ENCODE measurements at places on chromosomes 6 and 20.
A peak's percentile ranks its signal among the peaks of the same experiment; 100 is the strongest.

DNA sequence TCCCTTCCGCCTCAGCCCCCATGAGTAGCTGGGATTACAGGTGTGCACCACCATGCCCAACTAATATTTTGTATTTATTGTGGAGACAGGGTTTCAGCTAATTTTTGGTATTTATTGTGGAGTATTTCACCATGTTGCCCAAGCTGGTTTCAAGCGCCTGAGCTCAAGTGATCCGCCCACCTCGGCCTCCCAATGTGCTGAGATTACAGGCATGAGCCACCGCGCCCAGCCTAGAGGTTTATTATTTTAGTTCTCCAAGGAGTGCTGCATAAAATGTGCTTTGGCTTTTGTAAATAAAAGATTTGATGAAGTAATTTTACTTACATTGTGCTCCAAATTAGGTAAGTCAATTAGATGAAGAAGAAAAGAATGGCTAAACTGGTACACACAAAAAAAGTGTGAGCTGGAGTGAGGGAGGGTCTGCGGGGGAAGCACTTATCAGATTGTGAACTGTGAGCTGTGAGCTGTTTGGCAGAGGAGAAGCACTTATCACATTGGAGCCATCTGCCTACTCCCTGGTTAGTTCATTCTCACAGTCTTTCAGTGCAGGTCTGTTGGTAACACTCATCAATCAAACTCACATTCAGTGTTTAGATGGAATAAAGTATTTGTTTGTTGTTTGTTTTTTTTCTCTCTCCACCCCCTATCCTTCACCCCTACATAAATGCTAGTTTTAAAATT lies 398.0 kb downstream of the EPHA7 start:
- no peak for DNase-seq

- DNase-seq: no peak
These were observed 71.5 kb downstream of the CNKSR3 start for GRCh38 chr6:154438882-154439415.

GRCh38 chr6:149140910-149141290 lies 176.6 kb upstream of the TAB2 start:
- no peak for DNase-seq

- DNase-seq: no peak
These were observed 9.8 kb upstream of the MAPRE1 start for GRCh38 chr20:32809907-32810306.

DNA sequence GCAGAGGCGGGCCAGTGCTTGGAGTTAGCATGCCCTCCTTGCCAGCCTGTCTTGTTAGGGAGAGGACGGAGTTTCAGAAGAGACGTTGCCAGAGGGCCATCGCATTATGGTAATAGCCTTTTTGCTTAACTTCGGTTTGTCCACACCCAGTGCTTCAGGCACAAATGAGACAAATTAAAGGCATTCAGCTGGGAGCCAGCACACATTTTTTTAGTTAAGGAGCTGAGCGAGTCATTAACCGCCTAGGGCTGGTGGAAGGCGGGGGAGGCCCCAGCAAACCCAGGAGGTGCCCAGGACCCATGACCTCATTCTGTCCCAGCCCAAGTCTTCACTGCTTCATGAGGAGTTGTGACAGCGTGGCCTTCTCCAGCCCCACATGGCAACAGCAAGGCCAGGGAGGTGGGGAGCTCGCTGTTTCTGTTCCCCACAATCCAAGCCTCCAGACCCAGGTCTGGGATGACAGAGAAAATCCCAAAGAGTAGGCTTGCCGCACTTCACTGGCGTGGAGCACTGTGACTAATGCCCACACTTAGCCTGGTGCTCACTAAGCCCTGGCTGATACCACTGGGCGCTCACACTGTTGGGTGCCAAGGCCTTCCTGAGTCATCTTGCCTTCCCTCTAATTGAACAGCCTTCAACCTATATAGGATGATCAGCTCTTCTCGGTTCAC lies 237.1 kb downstream of the ANKRD60 start:
- no peak for DNase-seq

DNA sequence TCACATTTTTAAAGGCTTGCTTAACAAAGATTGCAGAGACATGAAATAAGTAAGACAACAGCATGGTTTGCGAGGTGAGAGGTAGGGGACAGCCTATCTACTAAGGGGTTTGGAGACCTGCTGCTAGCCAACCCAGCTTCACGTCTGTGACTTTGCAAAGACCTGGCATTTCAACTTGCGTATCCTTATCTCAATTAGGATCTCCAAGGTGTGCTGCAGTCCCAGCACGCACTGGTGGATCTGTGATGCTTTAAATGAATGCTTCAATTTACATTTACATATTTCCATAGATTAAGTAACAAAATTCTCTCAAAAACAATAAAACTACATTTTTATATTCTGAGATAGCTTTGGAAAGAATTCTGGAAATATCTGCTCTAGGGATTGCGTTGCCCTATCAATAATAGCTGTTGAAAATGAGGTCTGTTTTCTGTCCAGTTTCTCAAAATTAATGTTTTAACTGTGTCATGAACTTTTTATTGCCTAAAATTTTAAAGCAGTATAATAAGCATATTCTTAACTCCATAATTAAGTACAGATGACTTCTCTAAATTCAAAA lies 124.4 kb upstream of the EDN1 start:
- DNase-seq: no peak

DNA sequence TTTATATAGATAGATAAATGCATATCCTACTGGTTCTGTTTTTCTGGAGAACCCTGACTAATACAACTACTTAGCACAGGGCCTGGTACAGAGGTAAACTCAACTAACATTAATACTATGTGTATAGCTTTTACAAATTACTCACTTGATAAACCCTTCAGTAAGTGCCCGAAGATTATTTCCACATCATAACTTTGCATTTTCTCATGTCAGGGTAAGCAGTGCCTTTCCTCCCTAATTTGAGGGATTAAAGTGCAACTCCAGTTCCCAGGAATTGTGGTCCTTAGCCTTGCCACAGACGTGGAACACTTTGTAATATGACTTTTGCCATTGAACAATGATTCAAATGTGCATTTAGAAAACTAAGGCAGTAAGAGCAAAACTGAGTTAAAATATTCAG lies 147.5 kb upstream of the SMLR1 start:
- DNase-seq: no peak

GRCh38 chr20:57658447-57658832 lies 38.2 kb upstream of the ZBP1 start:
- DNase-seq: no peak

DNA sequence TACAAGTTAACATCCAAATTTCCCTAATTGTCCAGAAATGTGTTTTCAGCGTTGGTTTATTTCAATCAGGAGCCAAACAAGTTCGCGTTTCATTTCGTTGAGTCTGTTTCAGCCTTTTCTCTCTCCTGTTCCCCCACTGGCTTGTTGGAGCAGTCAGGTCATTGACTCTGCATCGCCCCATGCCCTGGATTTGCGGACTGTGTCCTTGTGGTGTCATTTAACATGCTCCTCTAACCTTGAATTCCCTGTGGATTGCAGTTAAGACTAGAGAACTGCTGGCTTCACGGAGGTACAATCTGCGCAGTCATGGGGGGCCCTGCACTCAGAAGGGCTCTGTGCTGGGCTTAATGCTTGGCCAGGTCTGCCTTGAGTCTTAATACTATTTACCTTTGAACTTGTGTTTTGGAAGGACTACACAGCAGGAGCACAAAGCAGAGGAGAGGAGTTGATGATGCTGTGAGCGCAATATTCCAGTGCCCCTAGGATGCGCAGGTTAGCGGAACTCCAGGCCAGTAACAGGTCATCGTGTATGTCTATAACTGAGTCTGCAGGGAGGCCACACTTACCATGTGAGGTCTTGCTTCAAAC lies 5.5 kb upstream of the TBC1D32 start:
- no peak for DNase-seq

- peak; percentile 46 for DNase-seq
These were observed 99.8 kb upstream of the FOXA2 start for GRCh38 chr20:22684072-22684762.

- no peak for DNase-seq
These were observed 258.7 kb downstream of the LRFN2 start for GRCh38 chr6:40328386-40328985.

- DNase-seq: no peak
These were observed 11.4 kb downstream of the IYD start for GRCh38 chr6:150380256-150380655.

- no peak for DNase-seq
These were observed 1.7 kb upstream of the KIF25 start for GRCh38 chr6:167995731-167996151.

GRCh38 chr6:124355146-124355545 lies 551.5 kb downstream of the NKAIN2 start:
- no peak for DNase-seq

- DNase-seq: no peak
These were observed 6.4 kb downstream of the TIAM2 start for GRCh38 chr6:155001482-155001881.

DNA sequence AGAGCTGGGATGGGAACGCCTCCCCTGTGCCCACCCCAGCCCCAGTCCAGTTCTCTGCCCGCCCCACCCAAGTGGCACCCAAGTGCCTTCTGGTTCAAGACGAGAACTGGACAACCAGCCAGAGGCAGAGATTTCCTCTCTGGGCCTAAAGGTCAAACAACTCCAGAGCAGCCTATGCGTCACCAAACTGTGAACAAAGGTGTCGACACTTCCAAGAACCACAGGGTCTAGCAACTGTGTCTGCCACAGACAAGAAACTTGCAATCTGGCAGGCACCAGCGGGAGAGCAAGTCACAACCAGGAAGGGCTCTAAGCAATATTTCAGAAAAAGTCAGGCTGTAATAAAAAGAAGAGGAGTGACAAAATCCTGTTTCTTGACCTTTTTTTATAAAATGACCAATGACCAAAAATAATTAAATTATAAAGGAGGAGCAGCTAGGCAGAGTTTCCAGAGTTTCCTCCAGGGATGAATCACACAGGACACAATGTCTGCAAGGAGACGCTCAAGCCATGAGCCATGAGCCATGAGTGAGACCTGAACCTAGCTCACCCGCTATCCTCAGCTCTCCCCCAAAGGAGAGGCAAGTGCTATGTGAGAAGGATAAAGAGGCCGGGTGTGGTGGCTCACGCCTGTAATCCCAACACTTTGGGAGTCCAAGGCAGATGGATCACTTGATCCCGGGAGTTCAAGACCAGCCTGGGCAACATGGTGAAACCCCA lies 11.1 kb downstream of the EDEM2 start:
- DNase-seq: no peak

GRCh38 chr6:43978473-43979346 lies 148.5 kb downstream of the MRPL14 start:
- no peak for DNase-seq

DNA sequence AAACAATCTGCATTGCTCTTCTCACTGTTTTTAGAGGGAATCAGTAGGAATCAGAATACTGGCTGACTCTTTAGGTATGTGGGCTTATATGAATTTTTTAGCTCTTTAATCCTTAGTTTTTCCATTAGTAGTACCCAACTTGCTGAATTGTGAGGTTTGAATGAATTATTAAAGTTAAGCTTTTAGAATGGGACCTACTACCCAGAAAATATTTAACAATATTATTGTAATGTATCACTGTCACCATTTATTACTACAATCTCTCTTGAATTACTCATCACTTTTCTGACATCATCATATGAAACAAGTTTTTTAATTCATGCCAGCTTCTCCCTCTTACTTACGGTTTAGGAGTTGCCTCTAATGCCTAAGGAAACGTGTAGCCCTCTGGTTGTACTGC lies 212.7 kb downstream of the BCKDHB start:
- no peak for DNase-seq

- DNase-seq: no peak
These were observed 889.1 kb upstream of the MAP3K7 start for GRCh38 chr6:91476000-91476399.

- DNase-seq: no peak
These were observed 88.6 kb upstream of the E2F3 start for GRCh38 chr6:20313051-20313450.

DNA sequence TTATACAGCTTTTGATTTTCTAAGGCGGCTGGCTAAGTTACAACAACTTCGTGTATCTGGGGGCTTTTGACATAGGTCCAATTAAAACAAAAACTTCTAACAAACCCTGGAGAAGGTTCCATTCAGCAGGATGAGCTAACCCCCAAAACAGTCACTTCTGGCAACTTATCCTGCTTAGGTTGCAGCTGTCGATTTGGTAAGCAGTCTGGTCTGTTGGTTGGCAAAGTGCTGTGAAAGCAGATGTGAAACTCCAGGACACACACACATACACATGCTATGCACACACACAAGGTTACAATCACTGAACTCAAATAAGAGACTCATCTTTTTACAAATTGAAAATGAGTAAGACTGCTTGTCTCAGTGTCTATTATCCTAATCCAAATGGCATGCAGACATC lies 119.0 kb upstream of the STMND1 start:
- no peak for DNase-seq

- no peak for DNase-seq
These were observed 18.5 kb downstream of the GGTLC1 start for GRCh38 chr20:23970049-23970448.

DNA sequence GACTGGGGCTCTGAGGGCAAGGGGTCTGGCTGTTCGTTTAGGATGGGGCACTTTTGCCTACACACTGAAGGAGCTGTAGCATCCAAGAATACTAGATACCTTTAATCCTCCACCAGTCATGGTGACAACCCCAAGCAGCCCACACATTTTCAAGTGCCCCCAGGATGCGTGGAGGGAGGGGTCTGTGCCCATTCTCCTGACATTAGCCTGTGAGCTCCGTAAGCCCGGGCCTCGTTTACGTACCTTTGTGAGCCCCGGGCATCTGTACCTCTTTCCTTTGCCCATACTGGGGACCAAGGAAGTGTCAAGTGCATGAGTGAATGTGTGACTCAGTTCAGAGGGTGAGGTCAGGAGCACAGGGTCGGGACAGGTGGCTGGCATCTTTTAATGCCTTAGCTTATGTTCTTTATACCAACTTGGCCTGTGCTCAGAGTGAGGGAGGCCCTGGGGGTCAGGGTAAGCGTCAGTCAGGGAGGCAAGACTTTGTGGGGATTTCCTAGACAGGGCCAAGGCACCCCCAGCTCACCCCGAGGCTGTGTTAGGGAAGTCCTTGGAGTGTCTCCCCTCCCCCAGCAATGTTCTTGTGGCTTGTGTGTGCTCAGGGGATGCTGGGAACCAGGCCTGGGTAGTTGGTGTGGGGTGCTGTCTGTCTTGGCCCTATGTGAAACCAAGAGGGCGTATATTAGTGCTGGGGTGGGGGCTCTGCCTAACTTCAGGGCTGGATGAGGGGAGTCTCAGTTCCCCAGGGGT lies 12.9 kb downstream of the VEGFA start:
- no peak for DNase-seq

DNA sequence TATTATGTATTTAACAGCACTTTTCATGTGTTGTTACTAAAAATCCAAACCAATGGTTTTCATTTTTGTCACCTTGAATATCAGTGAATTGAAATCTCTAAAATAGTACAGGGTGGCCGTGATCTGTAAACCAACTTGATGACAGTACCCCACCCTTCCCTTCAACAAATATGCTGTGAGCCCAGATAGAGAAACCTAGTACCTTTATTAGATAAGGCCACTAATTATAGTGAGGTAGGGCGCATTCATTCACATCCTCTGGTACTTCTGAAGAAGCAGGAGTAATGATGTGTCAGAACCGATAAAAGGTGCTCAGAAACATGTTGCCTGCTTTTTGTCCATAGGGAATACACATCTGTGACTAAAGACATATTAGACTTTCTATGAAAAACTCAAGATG lies 409.5 kb downstream of the GJA1 start:
- no peak for DNase-seq

- DNase-seq: no peak
These were observed 219.8 kb upstream of the UFL1 start for GRCh38 chr6:96301781-96302180.

All from C1 segment of cervical spinal cord (tissue), 14 donors.